ENCODE measurements at places on chromosomes 2 and 18. TPM values are rescaled to one million over a fixed set of nuclear protein-coding genes. Genes with fewer than 3 reads are reported as not detected.

The MYL12B gene
- 198 TPM for total RNA-seq

- no peak for DNase-seq
Measured at GRCh38 chr18:65907281-65907680, 156.5 kb downstream of the CDH7 start.

DNA sequence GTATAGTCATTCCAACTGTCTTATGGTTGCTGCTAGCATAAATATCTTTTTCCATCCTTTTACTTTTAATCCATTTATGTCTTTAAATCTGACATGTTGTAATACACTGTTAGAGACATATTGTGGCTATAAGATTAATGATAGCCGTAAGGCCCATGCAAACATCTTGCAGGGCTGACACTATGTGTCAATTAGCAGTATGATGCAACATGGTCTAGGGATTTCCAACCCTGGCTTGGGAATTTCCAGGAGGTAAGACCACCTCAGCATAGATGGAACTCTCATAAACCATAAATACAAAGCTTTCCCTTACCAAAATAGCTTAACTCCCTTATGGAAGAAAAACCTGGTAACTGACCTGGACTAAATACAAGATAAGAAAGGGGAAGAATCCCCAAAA, 16.5 kb downstream of the SCLY start:
- DNase-seq = no peak

The ADRA2B gene
- 9.4 TPM for total RNA-seq

DNA sequence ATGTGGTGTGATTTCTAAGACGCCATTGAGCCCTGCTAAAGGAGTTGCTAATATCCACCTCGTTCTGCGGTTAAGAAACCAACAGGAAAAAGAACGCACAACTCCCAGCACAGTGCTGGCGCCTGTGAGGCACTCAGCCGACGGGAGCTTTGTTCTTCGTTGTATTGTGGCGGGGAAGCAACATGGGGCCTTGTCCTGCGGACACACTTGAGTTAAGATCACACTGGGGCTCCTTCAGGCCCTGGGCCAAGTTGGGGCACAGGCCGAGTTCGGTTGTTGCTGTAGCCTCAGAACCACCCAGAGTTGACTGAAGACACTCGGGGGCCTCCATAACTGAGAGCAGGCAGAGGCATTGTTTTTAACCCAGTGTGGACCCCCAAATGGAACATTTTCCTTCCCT, 30.6 kb upstream of the CD8A start:
- no peak for DNase-seq

DNA sequence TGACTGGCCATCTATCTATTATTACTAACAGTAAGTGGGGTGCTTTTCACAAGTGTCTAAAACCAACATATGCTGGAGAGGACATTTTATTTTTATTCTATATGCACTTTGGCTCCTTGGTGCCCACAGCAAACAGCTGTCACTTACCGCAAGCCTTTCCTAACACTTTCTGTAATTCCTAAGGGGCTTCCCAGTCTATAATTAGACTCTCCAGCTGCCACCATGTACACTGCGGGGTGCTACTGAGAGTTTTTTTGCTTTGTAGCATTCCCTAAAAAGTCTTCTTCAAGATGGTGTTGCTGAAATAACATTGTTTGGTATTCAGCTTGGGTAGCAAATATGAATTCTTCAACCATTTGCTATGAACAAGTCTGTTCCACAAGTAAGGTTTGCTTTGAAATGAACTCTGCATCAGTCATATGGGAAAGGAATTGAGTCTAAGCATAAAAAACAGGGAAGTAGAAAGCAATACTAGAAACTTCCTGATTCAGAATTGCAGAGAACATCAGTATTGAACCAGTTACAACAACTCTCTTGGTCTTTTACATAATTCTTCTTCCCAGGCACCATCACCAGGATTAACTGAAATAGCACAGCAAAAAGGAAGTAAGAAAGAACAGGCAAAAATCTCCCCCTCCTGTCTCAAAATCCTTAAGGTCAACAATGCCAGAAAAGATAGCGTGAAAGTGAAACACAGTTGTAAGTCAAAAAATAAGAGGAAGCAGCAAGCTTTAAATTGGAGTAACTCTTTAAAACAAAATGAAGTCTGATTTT, 28.6 kb downstream of the EPB41L3 start:
- no peak for DNase-seq

The HRH4 gene
- total RNA-seq = not detected

DNA sequence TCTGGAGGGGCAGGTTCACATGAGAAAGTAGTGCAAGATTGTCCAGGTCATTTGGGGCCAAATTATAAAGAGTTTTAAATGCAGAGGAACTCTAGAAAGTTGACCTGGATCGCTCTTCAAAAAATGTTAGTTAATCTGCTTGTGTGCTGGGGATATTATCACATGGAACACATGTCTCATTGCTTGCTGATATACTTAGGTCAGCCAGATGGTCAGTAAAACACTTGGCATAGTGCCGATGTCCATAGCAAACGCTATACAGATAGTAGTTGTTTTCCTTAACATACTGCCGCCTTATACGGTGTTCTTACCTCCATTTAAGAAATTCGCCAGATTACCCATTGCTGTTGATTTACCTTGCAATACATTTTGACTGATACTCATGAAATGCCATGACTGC, 103.4 kb upstream of the CWC22 start:
- no peak for DNase-seq

The CDKL4 gene
- total RNA-seq = 2.0 TPM

DNA sequence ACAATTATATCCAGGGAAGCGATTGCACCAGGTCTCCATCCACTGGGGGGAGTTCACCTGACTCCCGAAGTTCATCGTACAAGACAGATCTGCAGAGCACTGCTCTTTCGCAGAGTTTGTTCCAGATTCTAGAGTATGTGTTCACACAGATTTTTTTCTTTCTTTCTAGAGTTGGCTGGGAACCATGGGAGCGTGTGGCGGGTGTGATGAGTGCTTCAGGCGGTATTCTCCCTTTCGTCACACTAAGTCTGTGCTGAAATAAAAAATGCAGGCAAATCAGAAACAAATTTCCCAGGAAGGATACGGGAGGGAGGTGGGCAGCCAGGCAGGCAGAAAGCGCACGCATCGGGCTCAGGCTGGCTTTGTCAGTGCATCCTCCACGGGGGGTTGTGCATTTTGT, 129.8 kb upstream of the SOX11 start:
- no peak for DNase-seq

DNA sequence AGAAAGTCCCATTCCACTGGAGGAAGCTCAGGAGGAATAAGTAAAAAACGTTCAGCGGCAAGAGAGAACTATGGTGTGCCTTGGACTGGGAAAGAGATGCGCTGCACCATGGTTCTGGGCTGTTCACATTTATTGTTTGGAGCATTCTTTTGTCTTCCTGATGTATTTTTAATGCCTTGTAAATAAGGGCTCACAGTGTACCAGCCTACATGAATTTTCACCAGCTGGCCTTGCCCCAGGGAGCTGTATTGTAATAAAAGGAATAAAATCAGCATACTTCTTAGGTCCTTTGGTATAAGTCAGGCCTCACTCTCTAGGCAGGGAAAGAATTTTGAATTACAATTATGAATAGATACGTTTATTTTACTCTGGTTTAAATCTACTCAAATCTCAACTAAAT, 1249.6 kb downstream of the CNTNAP5 start:
- no peak for DNase-seq

The NEB gene
- total RNA-seq = 0.53 TPM

GRCh38 chr2:61295981-61296380, 134.0 kb downstream of the C2orf74 start:
- DNase-seq = no peak

The KCNJ13 gene
- total RNA-seq = not detected

DNA sequence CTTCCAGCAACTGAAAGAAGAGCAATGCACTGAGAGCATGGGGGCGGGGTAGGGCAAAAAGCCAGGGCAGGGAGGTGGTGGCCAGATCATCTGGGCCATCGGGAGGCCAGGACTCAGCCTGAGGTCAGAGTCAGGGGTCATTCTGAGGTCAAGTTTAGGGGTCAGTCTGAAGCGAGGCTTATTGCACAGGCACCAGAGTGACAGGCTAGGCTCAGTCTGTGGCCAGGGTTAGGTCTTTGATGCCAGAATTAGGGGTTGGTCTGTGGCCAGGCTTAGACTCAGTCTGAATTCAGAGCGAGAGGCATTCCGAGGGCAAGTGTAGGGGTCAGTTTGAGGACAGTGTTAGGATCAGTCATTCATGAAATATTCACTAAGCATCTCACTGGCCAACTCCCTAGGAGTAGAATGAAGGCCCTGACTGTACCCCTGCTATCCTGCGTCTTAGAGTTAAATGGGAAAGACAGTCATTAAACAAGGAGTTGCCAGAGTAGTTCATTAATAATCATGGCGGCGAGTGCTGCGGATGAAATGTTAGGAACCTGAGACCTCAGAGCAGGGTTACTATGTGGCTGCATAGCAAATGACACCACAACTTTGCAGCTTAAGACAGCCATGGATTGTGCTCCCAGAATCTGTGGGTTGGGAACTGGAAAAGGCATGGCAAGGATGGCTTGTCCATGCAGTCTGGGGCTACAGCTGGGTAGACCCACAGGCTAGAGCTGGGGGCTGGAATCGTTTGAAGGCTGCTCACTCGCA, 198.7 kb downstream of the CYP26B1 start:
- DNase-seq = no peak

The MYO3B gene
- total RNA-seq = not detected

GRCh38 chr18:67581178-67581577, 64.7 kb upstream of the DSEL start:
- no peak for DNase-seq

- no peak for DNase-seq
Measured at GRCh38 chr2:208285853-208286252, 19.8 kb downstream of the PIKFYVE start.

GRCh38 chr2:158715357-158715756, 79.8 kb upstream of the DAPL1 start:
- no peak for DNase-seq

The CFAP221 gene
- total RNA-seq = not detected

DNA sequence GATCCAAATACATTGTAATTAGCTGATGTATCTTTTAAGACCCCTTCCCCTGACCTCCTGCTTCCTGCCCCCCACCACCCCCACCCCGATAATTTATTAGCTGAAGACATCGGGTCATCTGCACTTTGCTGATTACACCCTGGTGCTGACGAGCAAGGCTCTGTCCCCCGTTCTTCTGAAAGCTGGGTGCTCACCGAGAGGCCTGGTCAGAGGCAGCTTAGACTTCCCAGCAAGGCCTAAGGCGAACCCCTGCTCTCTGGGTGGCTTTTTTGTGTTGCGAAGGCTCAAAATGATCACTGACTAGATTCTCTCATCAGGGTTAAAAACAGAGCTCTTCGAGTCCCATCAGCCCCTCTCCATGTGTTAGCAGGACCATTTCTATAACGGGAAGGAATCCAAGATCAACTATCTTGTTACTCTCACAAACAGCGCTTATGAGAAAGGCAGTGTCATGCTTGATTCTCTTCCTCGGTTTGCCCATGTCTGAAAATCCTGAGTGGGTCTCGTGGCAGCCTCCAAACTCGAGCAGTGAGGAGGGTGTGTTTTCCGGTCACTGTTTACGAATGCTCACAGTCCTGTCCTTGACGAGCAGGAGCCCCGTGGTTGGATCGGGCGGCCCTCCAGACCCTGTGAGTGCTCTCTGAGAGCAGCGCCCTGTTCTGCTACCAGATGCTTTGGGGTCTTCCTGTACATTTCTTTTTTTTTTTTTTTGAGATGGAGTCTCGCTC, 201.6 kb downstream of the HDAC4 start:
- DNase-seq = no peak

DNA sequence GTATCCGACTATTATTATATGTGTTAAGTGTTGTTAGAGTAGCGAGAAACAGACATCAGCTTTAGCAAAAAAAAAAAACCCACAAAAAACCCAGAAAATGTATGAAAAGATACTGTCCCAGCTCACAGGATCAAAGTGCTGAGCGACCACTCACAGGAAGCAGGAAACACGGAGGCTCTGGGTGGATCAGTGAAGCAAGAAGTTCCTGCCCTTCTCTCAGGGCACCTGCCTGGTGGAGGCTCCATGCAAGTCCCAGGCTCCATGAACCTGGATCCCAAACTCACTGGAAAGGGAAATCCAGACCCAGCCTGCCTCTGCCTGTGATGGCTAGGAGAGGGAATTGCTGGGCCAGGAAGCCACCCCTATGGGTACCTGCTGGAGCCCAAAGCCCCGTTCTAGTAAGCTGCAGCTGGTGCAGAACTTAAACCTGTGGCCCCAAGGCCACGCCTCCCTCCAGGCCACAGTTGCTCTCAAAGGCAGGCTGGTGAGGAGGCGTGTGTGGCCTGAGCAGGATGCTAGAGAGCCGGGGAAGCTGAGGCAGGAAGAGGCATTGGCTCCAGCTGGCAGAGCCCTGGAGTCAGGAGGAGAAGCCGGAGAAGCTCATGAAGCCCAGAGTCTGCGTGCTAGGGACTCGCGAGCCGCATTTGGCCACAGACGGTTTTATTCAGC, 63.5 kb upstream of the TAF1B start:
- no peak for DNase-seq

- DNase-seq = no peak
Measured at GRCh38 chr2:215277944-215278343, 33.9 kb upstream of the ATIC start.

The KLHL29 gene
- total RNA-seq = 16.3 TPM

DNA sequence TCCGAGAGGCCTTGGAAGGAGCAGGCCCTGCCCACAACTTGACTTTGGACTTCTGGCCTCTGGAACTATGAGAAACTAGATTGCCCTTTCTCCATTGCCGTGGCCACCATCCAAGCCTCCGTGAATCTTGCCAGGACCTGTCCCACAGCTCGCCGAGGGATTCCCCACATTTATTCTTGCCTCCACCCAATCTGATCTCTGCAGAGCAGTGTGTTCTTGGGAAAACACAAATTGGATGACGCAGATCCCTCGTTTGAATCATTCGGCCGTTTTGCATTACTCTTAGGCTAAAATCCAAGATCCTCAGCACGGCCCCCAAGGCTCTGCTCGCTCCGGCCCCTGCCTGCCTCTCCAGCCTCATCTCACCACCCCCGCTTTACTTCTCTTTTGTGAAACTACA, 364.2 kb downstream of the ZNF516 start:
- no peak for DNase-seq

DNA sequence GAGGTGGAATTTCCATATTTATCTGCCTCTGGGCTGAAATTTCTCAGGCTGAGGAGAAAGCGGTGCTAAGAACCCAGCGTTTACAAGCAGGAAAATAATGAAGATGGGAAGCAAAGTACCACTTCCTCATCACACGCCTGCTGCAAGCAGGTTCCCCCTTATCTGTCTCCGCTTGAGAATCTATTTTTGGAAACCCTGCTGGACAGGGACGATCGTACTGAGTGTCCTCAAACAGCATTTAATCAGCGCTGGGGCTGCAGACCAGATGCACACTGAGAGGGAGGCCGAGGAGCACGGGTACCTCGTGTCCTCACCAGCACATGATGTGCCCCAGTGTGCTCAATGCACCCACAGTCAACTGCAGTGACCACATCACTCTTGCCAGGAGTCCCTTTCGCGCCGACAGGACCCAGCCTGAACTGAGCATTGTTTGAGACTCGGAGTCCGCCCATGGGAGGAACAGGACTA, 160.4 kb downstream of the HDAC4 start:
- no peak for DNase-seq

GRCh38 chr2:239586651-239587310, 186.0 kb upstream of the HDAC4 start:
- no peak for DNase-seq
